ENCODE measurements at places on chromosomes 3 and 15.

DNA sequence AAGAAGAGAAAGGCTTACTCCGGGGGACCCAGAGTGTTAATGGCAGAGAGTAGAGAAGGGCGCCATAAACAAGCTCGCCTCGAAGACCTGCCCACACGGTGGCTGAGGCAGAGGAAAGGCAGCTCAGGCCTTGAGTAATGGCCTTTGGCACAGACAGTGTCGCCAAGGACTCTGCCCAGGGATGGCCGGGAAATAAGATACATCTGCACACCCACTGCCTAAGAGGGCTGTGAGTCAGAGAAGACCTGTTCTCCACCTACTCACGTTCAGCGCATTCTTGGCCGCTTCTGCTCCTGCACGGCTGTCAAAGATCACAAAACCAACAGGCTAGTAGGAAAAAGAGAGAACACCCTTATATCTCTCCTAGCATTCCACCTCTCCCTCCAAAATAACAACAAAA, 26.2 kb downstream of the RBPMS2 start:
- DNase-seq = no peak

DNA sequence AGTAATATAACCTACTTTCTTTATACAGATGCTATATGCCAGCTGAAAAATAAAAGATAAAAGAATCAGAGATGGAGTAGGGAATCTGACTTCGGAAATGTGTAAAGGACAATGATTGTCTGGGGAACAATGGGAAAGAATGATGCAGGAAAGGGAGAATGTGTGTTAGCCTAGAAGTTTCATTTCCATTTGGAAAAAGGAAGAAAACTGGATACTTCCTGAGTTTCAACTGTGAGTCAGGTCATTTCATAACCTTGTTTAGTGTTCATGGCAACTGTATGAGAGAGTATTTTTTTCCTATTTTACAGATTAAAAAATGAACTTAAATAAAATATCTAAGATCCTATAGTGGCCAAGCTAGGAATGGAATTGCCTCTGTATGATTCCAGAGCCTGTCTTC, 261.3 kb upstream of the NECTIN3 start:
- no peak for DNase-seq

GRCh38 chr3:81462921-81463320, 298.5 kb downstream of the GBE1 start:
- no peak for DNase-seq

DNA sequence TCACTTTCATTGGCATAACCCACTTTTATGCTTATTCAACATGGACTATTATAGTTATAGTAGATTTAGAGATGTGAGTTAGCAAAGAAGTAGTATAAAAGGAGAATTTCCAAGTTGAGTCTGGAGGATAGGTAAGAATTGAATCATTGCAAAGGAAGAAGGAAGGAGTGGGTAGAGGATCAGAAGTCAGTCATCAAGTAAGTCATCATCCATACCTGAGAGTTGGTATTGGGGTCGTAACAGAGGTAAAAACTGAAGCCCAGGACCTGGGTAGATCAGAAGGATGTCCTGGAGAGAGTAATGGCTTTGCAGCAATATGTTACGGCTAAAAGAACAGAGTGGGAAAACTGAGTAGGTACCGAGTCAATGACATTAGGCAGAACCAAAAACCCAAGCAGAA, 265.7 kb downstream of the SUCLG2 start:
- DNase-seq = no peak

DNA sequence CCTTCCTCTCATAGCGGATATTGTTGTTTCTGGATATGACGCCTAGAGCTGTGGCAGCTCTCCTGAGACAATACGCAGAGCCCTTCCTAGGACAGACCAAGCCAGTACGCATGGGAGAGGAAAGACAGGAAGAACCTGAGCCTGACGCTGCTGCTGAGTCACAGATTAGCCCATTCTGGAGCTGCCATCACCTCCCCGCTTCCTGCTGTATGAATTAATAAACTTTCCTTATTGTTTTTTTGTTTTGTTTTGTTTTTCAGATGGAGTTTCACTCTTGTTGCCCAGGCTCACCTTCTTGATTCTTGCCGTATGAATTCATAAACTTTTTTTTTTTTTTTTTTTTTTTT, 67.0 kb downstream of the PPCDC start:
- DNase-seq = no peak

DNA sequence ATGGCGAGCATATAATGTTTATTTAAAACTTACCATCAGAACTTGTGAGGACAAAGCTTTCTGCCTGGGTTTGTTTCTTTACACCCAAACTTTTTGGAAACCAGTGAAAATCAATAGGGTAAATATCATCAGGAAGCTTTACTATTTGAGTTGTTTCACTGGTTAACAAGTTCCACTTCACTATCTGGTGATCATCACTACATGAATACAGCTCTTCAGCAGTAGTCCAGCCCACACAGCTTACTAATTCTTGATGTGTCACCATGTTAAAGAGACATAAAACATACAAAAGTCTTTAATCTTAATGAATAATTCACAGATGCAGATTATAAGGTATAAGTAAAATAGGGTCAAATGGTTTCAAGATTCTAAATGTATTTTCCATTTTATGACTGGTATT, 17.6 kb downstream of the IFT80 start:
- DNase-seq = no peak

- no peak for DNase-seq
Measured at GRCh38 chr15:63274427-63274826, 3.0 kb upstream of the APH1B start.

GRCh38 chr3:97872525-97873042, 50.8 kb downstream of the CRYBG3 start:
- DNase-seq = no peak

DNA sequence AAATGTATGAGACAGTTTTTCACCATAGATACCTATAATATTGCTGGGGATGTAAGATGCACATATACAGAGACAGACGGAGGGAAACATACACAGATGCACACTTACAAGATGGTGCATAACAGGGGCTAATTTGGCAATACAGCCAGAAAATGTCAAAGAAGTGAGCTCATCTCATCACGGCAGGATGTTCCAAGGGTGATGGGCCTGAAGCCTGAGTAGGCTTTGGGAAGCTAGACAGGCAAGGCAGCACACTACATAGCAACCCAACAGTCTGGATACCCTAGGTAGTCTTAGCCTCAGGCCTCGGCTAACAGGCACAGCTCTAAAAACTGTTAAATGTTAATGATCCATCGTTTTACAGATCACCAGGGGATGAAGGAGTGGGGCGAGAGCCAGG, 148.5 kb downstream of the OSBPL10 start:
- no peak for DNase-seq

All from activated CD4-positive, alpha-beta T cell treated with anti-CD3 and anti-CD28 coated beads, Interleukin-2, amount 50 U/mL, for 1 hour (primary cell).